ENCODE measurements at places on chromosomes 7 and 10.

GRCh38 chr10:17241611-17242333, 13.7 kb downstream of the VIM start:
- DNase-seq = no peak

DNA sequence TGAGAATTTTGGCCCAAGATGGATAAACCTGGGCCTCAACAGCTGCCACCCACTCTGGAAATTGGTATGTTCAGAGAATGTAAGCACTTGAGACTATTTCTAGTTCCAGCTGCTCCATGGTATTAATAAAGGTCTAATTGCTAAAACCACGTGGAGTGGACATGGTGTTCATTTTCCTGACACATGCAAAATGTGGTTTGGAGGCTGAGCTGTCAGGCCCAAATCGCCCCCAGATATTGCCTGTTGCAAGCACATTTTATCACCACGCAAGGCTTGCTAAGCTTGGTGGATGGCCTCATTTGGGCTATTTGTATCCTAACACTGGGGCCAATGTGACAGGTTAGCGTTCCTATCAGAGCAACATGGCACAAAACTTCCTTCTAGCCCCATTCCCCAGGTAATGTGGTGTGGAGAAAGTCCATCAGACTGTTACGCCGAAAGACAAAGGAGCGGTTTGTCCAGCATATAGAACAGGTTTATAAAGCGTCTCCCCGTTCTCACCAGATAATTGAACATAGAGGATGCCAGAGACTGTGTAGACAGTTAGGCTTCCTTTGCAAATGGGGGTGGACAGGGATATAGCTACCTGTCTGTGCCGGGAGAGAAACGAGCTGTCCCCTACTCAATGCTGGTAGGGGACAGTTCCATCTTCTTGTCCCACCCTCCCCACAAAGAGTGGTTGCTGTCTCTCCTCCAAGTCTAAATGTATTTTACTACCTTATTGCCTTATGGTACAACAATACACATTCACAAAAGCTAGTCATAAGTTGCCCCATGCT, 78.0 kb upstream of the ANKRD1 start:
- no peak for DNase-seq

- no peak for DNase-seq
Measured at GRCh38 chr10:35236739-35237138, 99.6 kb upstream of the CCNY start.

DNA sequence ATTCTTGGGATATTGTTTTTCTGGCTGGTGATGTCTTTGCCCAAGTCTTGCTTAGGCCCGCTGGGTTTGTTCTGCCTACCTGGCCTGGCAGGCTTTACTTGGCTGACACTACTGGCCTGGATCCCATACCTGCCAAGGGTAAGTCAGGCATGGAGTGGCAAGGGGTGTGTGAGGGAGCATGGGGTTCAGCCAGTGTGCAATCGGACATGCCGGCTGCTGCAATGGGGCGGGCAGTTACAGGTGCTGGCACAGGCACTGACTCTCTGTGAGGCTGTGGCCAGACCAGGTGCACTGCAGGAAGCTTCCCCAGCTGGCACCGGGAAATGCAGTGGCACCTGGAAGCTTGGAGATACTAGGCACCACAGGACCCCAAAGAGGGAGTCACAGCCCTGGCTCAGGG, 168.4 kb downstream of the PON1 start:
- DNase-seq = no peak

- DNase-seq = no peak
Measured at GRCh38 chr7:139026551-139026950, 9.3 kb downstream of the ZC3HAV1L start.

DNA sequence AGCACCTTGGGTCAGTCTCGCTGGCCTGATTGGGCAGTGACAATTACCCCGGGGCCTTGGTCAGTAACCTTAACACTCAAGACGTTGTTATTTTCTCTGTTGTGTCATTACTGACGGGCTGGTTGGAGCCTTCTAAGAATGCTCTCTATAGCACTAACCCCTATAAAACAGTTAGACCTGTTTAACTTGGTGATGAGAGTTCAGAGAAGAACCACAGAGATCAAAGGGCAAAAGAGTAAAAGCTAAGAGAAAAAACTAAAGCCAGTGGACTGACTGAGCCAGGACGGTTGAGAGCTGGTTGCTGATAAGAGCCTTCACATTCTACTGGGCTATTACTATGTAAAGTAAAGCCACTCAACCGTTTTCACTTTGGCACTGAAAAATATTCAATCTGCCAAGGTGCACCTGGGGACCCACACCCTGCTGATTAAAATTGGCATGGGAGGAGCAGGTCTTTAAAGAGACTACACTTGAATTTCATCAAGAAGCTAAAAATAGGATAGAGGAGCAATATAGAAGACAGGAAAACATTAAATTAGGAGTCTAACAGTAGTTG, 13.6 kb upstream of the ITGB1 start:
- no peak for DNase-seq

DNA sequence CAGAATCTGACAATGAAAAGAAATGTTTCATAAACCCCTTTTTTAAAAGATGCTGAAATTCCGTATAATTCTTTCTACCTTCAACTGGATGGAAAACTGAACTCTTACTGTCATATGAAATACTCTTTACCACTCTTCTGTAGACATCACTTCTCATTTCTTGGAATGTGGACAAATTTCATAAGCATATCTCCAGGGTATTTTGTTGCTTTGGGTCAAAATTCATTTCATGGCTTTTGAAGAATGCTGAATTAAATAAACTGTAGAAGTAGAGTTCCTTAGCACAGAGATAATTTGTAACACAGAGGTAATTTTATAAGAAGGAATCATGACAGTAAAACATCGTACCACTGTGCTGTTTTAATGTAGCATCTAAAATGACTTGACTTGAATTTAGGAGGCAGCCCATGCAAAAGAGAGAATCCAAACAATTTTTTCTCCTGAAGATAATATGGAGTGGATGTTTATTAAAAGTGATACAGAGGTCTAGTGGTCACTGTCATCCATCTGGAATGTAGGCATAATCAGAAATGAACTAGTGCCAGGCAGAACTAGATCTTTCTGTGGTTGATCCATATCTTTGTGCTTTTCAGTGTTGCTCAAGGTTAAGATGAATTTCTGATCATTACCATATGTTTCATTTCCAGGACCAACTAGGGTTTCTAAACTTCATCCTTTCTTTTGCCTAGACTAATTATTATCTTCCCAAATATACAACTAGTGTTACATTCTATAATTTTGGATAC, 492.0 kb downstream of the KIF20B start:
- DNase-seq = no peak

GRCh38 chr7:137454767-137455166, 111.2 kb upstream of the PTN start:
- no peak for DNase-seq

Data from activated T-helper 1 cell treated with anti-CD3 and anti-CD28 coated beads, Interleukin-2, amount 50 U/mL, for 16 hours (primary cell).